Breast epithelium (tissue), 4 donors: ENCODE measurements at places on chromosomes 16 and 17.

- DNase-seq = no peak
Observed at GRCh38 chr16:24471561-24472350, 67.6 kb upstream of the RBBP6 start.

- DNase-seq = no peak
Observed at GRCh38 chr16:85278839-85279238, 166.6 kb upstream of the CIBAR2 start.

DNA sequence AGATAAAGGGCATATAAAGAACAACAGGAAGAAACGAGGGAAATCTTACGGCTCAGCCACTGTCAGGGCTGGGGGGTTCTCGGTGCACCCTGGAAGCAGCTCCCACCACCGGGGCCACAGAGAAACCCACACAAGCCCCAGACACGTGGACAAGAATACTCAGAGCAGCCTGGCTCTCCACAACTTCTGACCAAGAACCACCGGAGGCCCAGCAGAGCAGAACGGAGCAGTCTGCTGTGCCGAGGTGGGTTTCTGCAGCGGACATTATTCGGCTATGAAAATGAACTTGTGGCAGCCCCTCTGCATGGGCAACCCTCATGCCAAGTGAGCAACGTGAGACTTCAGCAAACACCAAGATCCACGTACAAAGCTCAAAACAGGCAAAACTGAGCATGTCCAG is 6.8 kb downstream of the DNASE1 start:
- DNase-seq = no peak

- DNase-seq = no peak
Observed at GRCh38 chr17:57404073-57404472, 147.8 kb downstream of the MSI2 start.

- no peak for DNase-seq
Observed at GRCh38 chr16:2854700-2855309, 3.2 kb downstream of the PRSS22 start.

DNA sequence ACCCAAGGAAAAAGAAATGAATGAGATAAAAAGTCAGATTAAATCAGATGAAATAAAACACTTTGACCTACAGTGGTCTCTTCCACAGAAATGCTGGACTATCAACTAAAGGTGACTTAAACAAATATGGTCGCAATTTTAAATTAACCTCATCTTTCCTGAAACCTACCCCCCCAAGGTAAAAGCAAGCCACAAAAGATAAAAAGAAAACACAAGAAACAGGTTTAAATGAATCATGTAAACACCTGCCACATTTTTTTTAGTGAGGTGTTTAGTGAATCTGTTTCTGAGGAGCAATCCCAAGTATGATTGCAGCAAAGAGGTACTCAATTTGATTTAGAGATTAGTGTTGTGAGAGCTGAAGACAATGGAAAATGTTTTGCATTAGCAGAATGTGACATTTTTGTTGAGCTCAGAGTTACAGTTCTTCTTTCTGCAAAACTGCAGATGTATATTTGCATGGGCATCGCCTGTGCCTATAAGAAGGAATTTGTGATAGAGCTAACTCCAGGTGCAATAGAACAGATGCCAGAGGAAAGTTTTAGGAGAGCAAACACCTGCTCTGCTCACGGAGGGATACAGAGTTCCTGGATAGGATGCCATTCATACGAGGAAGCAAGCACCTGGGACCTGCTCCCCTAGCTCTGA is 3.4 kb upstream of the MMD start:
- DNase-seq = no peak

DNA sequence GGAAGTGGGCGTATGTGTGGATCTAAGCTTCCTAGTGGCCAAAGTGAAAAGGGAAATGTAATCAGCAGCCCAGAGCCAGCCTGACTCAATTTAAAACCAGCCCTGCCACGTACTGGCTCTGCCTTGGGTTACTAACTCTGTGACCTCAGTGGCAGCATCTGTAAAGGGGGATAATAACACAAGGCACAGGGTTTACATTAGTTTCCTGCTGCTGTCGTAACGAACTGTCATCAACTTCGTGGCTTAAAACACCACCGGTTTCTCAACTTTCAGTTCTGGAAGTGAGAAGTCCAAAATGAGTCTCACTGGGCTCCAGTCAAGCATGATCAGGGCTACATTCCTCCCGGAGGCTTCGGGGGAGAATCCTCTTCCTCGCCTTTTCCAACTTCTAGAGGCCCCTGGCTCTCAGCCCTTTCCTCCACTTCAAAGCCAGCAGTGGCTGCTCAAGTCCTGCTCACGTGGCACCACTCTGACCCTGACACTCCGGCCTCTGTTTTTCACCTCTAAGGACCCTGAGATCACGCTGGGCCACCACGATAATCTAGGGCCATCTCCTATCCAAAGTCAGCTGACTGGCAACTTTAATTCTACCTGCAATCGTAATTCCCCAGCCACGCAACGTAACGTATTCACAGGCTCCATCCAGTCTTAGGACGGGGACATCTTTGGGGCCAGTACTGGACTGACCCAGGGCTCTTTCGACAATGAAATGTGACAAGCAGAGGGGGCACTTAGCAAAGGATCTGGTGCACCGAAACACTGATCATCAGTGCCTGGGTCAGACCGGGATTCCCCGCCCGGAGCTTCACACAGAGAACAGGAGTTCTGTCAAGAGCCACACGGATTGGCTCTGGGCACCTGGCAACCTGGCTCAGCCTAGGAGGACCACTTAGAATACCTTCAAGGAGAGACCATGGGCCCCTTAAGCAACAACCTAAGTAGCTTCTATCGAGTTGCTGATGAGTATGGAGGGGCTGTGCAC is 14.5 kb downstream of the TMC6 start:
- DNase-seq = no peak

- DNase-seq = no peak
Observed at GRCh38 chr17:82697808-82698064, 762 bp downstream of the RAB40B start.

DNA sequence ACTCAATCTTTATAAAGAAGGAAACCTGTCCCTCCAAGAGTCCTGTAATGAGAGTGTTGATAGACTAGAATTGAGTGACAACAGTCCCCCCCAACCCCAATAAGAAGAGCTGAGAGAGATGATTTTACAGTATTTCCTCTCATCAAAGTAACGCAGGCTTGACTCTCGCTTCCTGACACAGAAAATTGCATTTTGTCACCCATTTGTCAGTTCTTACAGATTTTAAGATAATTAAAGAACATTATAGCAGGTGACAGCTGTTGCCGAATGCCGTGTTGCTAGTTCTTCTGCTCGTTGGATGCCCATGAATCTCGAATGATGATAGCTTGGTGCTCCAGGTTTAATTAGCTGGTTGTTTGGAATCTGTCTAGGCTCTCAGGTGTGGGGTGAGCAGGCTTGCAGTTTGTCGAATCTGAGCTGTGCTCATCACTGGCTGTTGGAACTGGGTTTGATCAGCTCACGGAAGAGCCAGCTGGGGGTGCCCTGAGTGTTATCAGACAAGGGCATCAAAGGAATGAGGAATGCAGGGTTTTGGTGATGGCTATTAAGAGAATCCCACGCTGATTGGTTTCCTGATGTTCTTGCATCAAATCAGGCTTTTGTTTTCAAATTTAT is 84.8 kb upstream of the CPHXL start:
- no peak for DNase-seq

- DNase-seq = no peak
Observed at GRCh38 chr16:57472665-57473060, 10.2 kb downstream of the POLR2C start.

DNA sequence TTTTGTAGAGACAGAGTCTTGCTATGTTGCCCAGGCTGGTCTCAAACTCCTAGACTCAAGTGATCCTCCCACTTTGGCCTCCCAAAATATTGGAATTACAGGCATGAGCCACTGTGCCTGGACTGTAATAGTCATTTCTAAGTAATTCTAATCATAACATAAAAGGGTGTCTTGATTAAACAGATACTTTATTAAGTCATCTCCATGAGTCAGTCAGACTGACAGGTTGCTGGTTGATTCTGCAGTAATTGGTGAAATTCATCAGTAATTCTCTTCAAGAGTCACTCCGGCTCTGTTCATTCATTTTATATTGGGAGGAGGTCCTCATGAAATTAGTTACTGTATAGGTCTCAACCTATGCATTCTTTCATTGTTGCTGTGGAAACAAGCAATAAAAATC is 85.6 kb downstream of the SPECC1 start:
- DNase-seq = no peak

- peak; percentile 50 for DNase-seq
Observed at GRCh38 chr17:83064021-83064731, 15.2 kb upstream of the METRNL start.

- DNase-seq = no peak
Observed at GRCh38 chr17:82269138-82269881, 4.2 kb downstream of the CSNK1D start.

DNA sequence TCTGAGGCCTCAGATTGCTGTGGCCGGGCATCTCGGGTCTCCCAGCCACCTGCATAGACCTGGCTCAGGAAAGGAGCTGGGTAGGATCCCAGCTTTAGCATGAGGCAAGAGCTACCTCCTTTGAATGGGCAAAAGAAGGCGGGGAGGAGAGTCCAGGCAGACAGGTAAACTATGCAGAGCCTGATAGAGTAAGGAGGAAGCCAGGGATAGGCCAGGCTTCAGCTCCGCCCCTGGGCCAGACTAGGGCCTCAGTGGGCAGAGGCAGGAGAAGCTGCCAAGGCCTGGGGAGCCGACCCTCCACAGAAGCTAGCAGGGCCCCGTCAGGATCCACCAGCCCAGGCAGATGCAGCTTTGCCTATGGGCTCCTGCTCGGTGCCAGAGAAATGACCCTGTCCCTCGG is 22.6 kb upstream of the UBE2G1 start:
- peak; percentile 59 for DNase-seq

GRCh38 chr16:85625053-85625452 is 11.9 kb downstream of the GSE1 start:
- DNase-seq = no peak

GRCh38 chr16:66521951-66522771 is 27.8 kb downstream of the TK2 start:
- DNase-seq = peak; percentile 67

- no peak for DNase-seq
Observed at GRCh38 chr16:10205688-10206087, 23.5 kb upstream of the GRIN2A start.

DNA sequence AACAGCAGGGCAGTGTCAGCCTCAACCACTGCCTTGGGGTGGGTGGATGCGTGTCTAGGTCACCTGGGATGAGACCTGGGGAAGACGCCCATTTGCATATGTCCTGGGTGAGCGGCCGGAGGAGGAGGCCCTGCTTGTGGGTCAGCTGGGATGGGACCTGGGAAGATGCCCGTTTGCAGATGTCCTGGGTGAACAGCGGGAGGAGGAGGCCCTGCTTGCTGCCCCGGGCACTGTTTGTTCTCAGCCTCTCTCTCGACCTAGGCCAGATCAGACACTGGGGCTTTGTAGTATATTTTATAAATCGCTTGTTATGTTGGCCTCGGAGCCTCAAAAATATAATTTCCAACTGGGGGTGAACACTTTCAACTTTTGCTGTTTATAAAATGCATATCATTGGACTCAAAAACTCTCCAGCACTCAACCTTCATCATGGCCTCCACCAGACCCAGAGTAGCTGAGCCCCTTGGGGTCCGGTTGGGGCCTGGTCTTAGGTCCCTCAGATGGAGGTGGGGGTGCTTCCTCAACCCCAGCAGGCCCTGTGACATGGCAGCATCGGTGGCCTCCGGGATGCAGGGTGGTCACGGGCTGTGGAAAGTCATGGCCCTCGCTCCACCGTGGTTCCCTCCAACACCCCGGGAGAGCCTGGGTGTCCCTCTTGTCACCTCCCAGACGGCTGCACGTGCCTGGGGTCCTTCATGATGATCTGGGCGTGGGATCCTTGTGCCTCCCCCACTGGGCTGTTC is 17.3 kb downstream of the DBNDD1 start:
- DNase-seq = peak; percentile 72

- DNase-seq = no peak
Observed at GRCh38 chr16:57728336-57729181, 7.0 kb upstream of the KATNB1 start.

GRCh38 chr16:84093120-84093878 is 23.4 kb downstream of the MBTPS1 start:
- no peak for DNase-seq

DNA sequence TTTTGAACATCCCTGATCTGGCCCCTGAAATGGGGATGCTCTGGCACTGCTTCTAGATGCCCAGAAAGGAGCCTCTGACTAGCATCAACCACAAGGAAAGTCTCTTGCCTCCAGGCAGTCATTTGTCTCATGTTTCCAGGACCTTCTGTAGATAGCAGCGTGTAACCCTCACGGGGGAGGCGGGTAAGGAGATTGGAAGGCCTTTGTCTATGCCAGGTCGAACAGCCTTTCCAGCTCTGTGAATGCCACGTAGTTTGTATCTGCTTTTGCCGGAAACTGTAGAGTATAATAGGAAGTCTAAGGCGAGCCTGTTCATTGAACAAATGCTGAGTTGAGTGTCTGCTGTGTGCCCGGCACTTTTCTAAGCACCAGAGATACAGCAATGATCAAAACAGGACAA is 43.9 kb upstream of the AQP8 start:
- DNase-seq = no peak

GRCh38 chr17:50396261-50397110 is 837 bp downstream of the LRRC59 start:
- peak; percentile 31 for DNase-seq

DNA sequence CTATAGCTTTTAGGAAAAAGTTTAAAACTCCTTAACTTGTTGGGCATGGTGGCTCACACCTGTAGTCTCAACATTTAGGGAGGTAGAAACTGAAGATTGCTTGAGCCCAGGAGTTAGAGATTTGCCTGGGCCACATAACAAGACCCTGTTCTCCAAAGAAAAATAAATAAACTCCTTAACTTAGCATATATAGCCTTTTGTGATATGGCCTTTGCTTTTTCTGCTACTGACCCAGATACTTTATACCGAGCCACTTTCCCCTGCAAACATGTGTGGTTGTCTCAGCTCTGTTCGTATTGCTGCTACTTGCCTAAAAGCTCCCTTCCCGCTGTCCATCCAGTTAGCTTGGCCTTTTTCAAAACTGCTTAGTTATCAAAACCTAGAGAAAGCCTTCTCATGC is 51.0 kb downstream of the GAN start:
- DNase-seq = no peak

- DNase-seq = no peak
Observed at GRCh38 chr17:8719291-8720246, 25.1 kb downstream of the CCDC42 start.

DNA sequence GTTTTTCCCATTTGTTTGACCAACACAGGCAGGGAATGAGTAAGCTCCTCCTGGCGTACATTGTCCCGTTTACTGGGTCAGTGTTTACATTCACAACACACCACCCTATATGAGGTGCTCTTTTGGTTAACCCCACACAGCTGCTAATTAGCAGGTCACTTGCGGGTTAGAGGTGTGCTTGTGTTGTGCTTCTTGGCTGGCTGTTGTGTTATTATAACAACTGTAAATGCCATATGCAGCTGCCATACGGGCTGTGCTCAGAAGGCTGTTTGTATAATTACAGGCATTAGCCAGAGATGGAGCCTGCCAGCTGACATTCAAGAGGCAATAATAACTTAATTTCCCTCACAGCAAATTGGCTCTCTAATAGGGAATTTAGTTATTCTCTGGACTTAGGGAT is 205.1 kb upstream of the ELAC2 start:
- DNase-seq = no peak

DNA sequence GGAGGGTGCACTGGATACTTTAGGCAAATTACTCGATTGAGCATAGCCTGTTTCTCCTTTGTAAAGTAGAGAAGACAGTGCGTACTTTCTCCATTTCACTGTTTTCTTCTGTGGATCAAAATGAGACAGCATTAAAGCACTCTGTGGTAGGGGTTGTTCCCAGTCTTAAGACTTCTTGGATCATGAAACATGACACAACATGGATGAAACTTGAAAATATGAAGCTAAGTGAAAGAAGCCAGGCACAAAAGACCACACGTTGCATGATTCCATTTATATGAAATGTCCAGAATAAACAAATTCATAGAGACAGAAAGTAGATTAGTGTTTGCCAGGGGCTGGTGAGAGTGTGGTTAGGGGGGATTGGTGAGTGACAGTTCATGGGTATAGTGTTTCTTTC is 61.8 kb upstream of the MED9 start:
- DNase-seq = no peak
